ENCODE measurements at places on chromosomes 7 and 10.

DNA sequence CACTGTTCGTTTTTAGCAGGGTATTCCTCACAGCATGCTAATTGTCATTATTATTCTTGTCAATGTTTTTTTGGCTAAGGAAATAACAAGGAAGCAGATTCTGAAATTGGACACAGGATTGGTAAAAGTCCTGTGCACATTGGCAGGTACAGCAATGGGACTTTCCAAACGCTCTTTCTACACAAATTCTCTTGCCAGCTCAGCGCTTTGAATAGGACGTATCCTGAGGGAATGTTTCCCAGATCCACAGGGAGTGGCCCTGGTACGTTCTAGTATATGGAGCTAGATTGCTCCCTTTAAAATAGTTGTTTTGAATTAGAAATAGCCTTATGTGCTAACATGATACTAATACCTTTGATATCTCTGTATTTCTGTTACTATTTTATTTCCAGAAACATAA lies 82.8 kb upstream of the GRB10 start:
- DNase-seq, result peak; percentile 15

- peak; percentile 10 for DNase-seq
These were observed 181.2 kb upstream of the AGR3 start for GRCh38 chr7:17063045-17063383.

GRCh38 chr7:5282543-5283316 lies at the start of gene SLC29A4:
Gene SLC29A4 (plus strand): TSS chr7:5282943. CDS start chr7:5287817, 4,874 bp downstream.
- peak; percentile 61 for DNase-seq

DNA sequence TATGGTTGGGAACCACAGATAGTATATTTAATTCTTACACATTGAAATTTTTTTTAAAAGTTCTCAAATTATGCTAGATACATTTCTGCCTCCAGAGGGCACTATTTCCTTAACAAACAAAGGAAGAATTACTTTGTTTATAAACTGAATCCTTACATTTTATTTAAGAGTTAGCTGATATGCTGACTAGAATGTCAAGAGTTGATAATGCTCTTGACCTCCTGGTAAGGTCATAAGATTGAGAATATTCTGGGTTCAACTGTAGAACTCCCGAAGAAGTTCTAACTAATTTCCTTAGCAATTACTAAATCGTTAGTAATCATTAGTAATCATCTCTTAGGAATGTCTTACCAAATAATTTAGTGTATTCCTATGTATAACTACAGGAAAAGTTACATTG lies 95.3 kb upstream of the CYP26C1 start:
- DNase-seq, result no peak

GRCh38 chr10:73097305-73097670 lies 622 bp upstream of the P4HA1 start:
- no peak for DNase-seq

DNA sequence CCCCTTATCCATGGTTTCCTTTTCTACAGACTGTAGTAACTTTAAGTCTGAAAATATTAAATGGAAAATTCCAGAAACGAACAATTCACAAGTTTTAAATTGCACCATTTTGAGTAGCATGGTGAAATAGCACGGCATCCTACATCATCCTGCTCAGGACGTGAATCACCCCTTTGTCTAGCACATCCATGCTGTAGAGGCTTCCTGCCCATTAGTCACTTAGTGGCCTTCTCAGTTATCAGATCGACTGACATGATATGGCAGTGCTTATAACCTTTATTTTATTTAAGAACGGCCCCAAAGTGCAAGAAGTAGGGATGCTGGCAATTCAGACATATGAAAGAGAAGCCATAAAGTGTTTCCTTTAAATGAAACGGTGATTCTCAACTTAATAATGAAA lies 82.7 kb downstream of the CPXM2 start:
- DNase-seq, result no peak

DNA sequence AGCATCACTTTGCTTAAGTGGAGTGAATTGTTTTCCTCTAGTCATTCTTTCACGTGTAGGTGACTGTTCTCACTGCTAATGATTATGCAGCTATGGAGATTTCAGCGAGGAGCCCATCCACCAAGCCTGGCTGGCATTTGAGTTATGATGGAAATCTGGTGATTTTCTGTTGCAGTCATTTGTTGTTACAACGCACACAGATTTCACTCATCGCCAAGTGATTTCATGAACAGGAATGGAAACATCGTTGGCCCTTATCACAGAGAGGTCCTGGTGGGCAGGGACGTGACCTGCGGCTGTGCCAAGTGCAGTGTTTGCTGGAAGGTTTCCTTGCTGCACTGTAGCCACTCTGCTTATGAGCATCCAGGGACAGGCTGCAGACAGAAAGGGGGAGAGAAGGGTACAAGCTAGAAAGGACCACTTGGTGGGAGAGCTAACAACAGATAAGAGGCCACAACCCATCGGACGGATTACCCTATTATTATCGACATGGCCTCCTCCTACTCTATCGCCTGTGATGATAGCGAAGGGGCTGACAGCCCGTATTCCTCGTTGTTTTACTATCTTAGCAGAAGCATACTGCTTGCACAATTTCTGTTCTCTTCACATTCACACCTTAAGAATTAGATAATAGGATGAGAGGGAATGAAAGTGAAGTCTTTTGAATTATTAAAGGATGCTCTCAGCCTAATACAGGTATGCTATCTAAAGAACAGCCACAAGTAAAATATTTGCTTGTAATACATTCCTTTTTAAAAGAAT lies 99.0 kb upstream of the PITRM1 start:
- DNase-seq, result no peak

DNA sequence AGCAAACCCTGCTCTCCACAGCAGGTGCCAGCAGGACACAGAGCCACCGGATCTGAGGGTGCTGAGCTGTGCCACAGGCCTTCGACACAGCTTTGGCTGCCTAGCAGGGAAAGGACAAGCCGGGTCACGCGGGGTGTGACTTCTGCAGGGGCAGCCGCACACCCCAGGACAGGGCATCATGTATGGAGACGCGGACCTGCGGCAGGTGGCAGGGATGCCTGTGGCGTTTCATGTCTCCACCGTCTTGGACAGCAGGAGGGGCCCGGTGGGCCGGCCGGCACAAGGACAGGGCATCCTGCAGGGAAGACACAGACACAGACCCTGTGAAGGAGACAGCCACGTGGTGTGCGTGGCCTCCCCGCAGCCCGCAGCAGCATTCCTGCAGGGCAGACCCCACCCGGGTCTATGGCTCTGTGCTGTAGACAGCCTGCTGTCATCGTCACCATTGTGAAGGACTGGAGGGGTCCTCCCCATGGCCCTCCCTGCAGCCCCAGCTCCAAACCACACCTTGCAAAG lies 109.2 kb downstream of the PDGFA start:
- DNase-seq, result no peak

Data from NCI-H526 (cell line).